ENCODE measurements at places on chromosomes 16 and 17.

GRCh38 chr17:21400816-21401593 is 24.8 kb downstream of the KCNJ12 start:
- no peak for DNase-seq

DNA sequence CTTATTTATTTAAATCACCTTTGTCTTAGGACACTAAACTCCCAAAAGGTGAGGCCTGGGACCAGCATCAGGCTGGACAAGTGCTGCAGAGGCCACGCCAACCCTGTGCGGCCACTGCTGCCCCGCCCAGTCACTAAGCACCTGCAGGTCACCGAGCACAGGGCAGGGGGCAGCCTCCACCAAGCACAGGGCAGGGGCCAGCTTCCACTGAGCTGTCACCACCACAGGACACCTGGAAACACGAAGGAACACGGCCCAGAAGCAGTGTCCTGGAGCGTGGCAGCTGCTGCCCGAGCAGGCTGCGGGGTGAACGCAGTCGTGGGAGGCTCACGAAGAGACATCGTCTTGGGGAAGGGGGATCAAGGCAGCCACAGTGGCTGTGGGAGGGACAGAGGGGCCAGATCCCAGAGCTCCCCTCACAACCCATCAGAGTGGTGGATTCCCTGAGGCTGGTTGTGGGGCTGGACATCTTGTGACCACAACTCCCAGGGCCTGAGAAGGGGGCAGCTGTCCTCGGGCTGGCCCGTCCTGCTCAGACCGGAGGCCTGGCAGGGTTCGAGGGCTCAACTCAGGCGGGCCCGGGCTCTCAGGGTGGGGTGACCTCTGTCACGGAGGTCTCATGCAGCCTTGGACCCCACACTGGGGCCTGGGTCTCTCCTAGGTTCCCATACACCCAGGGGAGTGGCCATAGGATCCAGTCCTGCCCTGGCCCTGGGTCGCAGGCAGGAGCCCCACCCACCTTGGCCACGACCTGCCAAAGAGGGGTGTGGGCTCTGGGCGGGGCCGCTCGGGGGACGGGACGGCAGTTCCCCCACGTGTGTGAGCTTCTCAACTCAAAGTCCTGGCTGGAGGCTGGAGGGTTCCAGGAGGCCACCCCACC is 18.7 kb downstream of the RAB40B start:
- DNase-seq = no peak

GRCh38 chr17:38602453-38602852 is 3.3 kb downstream of the SRCIN1 start:
- DNase-seq = no peak

DNA sequence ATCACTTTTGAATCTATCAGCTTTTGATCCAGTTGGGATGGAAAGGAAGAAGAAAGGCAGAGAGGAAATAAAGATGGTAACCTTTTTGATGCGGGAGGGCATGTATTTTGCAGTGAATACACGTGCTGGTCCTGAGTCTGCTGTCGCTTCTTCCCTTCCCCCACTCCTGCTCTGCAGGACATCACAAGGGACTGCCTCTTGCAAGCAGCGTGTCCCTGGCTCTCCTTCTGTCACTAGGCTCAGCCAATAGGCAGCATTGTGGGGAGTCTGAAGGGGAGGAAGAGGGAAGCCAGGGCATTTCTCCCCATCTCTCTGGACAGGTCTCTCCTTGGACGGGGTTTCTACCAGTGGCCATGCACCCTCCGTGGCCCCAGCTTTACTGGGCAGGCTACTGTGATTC is 15.7 kb upstream of the WFDC1 start:
- no peak for DNase-seq

- no peak for DNase-seq
Observed at GRCh38 chr17:73338050-73338521, 26.3 kb upstream of the CDC42EP4 start.

DNA sequence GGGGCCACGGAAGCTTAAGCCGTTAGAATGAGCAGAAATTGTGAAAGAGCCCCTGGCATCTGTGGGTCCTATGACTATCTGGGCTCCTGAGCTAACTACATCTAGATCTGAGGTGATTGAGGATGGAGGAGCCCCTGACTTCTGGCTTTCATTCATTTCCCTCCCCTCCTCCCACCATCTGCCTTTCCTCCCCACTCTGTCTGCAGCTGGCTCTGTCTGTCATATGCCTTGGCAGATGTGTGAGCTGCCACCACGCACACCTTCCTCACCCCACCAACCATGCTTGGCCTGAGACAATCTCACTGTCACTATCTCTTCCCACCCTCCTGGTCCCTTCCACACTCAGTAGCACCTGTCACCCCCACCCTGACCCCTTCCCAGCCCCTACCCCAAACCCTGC is 5.1 kb downstream of the CD300E start:
- DNase-seq = no peak

GRCh38 chr16:46947900-46948547 is 25.4 kb downstream of the DNAJA2 start:
- DNase-seq = peak; percentile 23

GRCh38 chr16:24729951-24730815 is 732 bp downstream of the TNRC6A start:
- peak; percentile 31 for DNase-seq

- DNase-seq = no peak
Observed at GRCh38 chr16:68028996-68029395, 5.9 kb downstream of the DUS2 start.

DNA sequence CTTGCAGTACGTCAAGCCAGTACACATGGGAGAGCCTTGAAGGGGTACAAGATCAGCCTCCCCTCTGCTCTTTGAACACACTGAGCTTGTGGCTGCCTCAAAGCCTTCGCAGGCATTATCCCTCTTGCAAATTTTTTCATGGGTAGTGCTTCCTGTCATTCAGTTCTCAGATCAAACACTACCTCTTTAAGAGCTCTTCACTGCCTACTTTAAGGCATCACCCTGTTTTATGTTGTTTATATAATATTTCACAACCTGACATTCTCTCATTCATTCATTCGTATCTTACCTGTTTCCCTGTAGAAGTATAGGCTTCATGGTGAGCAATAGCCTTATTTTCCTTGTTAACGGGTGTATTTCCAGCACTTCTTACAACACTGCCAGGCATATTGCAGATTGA is 269.1 kb downstream of the CDH13 start:
- no peak for DNase-seq

DNA sequence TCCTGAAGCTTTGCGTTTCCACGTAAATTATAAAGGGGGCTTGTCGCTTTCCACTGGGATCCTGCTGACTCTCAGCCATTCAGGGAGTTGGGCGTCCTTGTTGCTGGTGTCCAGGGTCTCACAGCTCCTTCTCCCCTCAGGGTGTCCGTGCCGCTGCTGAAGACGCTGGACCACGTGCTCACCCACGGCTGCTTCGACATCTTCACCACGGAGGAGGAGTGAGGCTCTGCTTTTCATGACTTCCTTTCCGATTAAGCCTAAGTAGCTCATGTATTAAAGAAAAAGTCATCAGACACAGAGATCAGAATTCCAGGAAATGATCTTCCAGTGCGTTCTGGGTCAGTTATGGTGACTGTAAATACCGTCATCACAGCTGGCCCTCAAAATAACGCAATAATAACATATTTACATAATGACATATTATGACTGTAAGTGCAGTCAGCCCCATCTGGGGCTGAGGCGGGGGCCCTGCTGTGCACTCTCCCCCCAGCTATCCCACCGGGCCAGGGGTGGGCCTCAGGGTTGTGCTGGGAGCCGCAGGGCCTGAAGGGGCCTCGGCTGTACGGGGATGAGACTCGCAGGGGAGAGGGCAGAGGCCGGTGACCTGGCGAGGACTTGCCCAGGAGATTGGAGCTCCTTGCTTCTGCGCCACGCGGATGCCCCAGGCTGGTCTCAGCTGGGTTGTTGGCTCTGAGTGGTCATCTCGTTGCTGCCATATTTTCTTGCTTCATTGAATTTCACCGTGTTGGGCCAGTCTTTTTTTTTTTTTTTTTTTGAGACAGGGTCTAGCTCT is 92.9 kb upstream of the ZNF750 start:
- DNase-seq = no peak

DNA sequence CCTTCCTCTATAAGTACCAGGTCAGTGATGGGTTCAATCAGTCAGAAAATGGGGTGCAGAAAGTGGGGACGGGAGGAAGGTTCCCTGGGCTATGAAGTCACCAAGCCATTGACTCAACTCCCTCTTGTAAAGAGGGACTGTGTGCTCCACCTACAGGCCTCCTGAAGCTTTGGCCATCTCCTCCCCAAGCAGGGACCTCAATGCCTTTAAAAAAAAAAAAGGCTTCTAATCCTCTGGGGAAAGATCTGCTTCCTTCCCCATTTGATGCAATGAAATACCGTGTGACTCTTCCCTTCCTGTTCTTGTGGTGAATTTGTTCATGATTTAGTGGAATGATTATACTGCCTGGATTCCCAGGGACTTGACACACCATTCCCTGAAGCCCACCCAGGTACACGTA is 30.8 kb downstream of the VWA3A start:
- DNase-seq = no peak

DNA sequence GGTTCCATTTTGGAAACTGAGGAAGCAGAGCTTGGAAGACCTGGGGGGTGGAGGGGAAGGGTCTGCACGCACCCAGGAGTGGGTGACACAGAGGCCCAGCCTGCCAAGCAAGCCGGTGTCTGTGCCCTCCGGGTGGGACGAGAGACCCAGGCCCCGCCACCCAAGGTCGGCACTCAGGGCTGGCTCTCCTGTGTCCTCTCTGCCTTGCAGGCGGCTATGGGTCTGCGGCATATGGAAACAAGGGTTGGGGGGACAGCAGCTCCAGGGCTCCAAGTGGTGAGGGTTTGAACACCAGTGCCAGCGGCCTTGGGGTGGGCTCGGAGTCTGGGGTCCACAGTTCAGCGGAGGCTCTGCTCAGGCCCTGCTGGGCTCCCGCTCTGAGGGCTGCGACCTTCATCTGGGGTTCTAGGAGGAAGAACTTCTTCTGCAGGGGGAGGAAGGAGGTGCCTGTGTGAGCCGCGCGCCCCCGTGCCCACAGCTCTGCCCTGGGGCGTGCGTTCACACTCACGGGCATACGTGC is 4.6 kb upstream of the CD7 start:
- no peak for DNase-seq

- no peak for DNase-seq
Observed at GRCh38 chr16:66287926-66288325, 78.6 kb upstream of the CDH5 start.

GRCh38 chr17:78041386-78042179 is 83.1 kb downstream of the TNRC6C start:
- DNase-seq = no peak
